ENCODE measurements at places on chromosomes 11 and 22. TPM values are rescaled to one million over a fixed set of nuclear protein-coding genes. Genes with fewer than 3 reads are reported as not detected.
A peak's percentile ranks its signal among the peaks of the same experiment; 100 is the strongest.

GRCh38 chr11:11230087-11230486, 123.0 kb downstream of the CSNK2A3 start:
- DNase-seq, result no peak

- DNase-seq, result no peak
Measured at GRCh38 chr11:20357150-20357549, 6.4 kb upstream of the HTATIP2 start.

GRCh38 chr11:1728931-1729691, 21.3 kb downstream of the IFITM10 start:
- no peak for DNase-seq

GRCh38 chr11:10807493-10808234, 1.1 kb downstream of the EIF4G2 start:
- peak; percentile 85 for DNase-seq

DNA sequence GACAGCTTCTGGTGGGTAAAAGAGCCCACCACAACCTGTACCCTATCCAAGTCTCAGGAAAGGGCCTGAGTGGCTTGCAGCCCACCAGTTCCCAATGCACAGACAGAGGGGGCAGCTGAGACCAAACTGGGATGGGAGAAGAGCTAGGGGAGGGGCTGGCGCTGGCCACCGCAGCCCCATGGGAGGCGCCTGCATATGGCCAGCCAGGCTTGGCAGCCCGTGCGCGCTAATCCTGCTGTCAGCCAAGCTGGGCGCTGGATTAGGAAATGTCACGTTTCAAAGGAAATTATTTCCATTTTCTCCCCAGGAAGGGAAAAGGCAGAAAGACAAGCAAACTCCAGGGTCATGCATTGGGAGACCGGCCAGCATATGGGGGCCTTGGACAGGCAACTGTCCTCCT, 236.8 kb downstream of the BUD13 start:
- peak; percentile 1 for DNase-seq

GRCh38 chr22:42461511-42461910, 29.3 kb upstream of the NFAM1 start:
- DNase-seq, result no peak

GRCh38 chr11:75084883-75085282, 11.8 kb downstream of the OR2AT4 start:
- no peak for DNase-seq

- DNase-seq, result no peak
Measured at GRCh38 chr22:42928969-42929837, 72.1 kb upstream of the ARFGAP3 start.

DNA sequence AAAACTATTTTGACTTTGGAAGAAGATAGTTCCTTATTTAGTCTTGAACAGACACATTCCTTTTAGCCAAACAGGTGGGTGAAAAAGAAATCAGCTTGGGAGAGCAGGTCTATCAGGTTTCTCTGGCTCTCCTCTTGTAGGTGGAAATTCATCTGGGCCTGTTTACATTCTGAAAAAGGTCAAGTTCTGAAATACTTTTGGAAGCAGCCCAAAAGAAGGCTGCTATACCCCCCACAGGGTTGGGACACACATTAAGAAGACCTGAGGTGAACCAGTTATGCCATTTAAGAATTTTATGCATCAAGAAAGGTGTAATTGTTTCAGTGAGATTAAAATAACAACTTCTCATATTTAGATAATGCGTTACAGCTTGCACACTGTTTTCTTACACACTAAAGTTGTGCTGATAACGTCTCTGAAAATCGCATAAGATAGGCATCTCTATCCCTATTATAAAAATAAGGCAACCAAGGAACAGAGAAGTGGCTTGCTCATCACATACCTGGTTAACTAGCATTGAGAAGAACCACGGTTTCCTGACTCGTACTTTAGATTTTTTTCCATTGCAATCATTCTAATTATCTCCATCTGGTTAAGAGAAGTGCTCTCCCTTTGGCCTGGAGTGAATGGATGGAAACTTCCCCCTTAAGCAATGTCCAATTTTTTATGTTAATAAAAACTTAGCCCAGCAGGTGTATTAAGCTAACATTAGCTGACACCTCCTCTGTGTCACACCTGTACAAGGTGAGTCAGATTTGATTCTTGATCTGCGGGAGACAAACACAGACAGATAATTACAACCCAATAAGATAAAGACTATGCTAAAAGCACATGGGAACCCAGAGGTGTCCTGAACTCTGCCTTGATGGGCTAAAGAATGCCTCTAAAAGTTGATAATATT, 60.5 kb upstream of the UCP3 start:
- no peak for DNase-seq

- no peak for DNase-seq
Measured at GRCh38 chr11:8204596-8204995, 35.8 kb upstream of the RIC3 start.

DNA sequence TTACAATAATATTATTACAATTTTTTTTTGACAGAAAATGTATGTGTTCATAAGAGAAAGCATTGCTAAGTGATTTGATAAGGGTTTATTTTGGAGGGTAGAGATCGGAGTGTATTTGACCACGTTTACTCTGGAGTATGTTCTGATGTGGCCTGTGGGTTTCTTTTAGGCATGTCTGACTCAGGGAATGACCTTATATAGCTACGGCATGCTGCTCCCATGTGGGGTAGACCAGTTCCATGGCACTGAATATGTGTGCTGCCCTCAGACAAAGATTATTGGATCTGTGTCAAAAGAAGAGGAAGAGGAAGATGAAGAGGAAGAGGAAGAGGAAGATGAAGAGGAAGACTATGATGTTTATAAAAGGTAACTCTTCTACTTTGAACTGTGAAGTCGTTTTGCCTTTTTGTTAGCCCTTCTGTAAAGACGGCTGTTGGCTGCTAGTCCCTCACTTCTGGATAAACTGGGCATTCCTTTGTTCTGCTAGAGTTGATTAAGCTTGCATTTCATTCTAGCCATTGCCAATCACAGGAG, 38.1 kb upstream of the ST14 start:
- DNase-seq, result no peak

DNA sequence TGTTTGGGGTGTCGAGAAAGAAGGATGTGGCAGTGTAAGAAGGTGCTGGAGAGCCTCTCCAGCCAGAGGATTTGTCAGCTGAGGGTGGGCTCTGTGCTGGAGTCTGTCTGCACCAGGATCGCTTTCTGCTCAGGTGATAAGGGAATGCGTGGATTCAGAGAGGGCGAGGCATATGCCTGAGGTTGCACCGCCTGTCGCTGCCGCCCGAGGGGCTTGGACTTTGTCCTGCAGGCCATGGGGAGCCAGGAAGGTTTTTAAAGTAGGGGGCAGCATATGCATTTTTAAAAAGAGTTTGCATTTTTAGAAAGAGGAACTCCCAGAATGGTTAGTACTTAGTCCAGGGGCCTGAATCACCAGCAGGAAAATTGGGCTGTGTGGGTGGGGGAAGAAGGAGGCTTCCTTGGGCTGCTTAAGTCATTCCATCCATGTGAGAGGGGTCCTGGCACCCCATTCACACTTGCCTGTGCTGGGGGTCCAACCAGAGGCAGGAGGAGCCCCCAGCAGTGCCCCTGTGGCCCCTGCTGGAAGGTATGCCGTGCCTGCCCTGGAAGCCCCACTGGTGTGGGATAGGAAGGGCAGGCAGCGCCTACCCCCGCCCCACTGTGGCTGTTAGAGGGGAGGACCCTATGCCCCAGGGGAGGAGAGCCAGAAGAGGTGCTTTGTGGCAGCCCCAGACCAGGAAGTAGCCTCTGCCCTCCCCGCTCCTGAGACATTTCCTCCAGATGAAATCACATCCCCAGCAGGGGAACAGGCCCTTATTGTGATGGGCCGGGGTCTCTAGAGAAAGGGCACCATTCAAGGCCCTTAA, 35.8 kb upstream of the MYRF start:
- no peak for DNase-seq

DNA sequence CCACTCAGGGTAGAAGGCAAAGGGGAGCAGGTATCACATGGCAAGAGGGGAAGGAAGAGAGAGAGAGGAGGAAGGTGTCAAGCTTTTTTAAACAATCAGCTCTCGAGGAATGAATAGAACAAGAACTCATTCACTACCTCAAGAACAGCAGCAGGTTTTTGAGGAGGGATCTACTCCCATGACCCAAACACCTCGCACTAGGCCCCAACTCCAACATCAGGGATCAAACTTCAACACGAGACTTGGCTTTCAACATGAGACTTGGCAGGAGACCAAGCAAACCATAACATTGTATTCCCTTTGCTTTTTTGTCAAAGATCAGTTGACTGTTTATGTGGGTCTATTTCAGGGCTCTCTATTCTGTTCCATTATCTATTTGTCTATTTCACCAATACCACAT, 26.9 kb upstream of the APOBEC3A start:
- no peak for DNase-seq

- DNase-seq, result no peak
Measured at GRCh38 chr11:66914505-66914904, 43.7 kb downstream of the PC start.

DNA sequence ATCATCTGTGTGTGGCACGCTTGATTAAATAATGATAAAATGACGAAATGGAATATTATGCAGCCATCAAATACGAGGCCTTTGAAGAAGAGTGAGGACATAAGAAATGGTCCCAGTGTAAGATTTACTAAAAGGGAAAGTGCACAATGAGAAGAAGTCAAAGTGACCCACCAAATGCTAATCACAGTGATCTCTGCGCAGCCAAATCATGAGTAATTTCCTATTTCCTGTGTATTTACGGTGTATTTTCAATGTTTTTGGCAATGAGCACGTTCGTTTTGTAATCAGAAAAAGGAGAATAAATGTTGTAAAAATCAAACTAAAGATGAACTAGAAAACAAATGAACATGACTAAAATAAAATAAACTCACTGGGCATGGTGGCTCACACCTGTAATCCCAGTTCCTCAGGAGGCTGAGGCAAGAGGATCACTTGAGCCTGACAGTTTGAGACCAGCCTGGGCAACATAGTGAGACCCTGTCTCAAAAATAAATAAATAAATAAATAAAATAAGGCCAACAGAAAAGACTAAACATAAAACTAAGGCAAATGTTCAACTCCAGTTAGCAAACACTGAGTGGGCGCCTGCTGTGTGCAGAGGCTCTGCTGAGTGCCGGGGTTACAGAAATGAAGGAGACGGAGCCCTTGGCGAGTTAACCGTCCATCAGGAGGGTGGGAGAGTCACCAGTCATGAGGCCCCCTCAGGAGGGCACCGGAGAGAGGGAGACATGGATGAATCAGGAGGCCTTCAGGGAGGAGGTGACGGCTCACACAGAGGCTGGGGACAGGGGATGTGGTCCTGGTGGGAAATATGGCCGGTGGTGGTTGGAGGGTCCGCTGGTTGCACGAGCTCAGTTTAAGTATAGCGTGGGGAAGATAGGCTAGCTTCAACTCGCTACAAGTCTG, 26.0 kb upstream of the CBX7 start:
- no peak for DNase-seq

DNA sequence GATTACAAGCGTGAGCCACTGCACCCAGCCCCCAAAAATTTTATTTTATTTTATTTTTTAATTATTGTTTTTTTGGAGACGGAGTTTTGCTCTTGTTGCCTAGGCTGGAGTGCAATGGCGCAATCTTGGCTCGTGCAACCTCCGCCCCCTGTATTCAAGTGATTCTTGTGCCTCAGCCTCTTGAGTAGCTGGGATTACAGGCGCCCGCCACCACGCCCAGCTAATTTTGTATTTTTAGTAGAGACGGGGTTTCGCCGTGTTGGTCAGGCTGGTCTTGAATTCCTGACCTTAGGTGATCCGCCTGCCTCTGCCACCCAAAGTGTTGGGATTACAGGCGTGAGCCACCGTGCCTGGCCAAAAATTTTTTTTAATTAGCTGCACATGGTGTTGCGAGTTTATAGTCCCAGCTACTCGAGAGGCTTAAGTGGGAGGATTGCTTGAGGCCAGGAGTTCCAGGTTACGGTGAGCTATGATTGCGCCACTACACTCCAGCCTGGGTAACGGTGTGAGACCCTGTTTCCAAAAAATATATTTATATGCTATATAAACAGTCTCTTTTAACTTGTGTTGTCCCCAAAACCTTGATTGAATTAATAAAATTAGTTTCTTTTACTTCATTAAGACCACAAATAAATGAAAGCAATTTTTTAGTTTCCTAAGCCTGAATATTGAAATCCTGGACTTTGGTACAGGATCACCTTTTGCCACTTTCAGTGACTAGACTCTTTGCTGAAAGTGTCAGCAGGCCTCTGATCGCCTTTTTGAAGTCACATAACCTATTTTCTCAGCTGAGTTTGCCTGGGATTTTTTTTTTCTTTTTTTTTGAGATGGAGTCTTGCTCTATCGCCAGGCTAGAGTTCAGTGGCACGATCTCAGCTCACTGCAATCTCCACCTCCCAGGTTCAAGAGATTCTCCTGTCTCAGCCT, 16.2 kb downstream of the ATG13 start:
- DNase-seq, result no peak

GRCh38 chr22:49685686-49686085, 142.0 kb downstream of the BRD1 start:
- DNase-seq, result no peak

- DNase-seq, result peak; percentile 85
Measured at GRCh38 chr11:45333001-45333971, 47.1 kb upstream of the SYT13 start.

DNA sequence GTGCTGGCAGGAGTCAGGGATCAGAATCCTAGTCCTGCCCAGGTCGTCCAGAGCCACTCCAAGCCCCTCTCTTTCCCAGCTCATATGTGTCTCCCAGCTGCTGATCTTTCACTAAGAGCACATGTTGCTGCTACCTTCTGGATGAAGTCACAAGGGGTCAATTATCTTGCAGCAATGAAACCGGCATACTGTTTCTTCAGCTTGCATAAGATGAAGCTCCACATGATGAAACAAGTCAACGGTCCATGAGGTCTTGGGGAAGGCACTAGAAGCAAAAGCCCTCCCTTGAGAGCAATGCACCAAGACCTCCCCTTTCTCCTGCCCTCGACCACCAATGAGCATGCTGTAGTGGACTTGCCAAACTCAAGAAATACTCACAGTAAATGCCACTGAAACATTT, 148.9 kb downstream of the TENM4 start:
- no peak for DNase-seq

GRCh38 chr22:46595545-46595944, 24.6 kb upstream of the GRAMD4 start:
- DNase-seq, result peak; percentile 61

DNA sequence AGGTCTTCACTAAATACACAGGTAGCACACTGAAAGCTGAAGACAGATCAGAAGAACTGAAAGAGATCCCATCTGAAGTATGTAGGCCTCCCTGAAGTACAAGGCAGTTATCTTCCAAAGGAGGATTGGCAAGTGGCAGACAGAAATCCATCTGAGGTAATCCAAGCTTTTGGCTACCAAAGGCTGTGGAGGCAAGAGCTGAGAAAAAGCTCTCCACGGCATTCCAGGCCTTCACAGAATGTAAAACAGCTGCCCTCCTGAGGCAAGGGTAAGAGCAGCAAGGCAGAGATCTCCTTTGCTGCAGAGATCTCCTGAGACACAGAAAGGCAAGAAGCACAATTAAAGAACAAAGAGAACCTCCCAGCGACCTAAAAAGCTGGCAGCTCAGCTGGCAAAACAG, 19.1 kb downstream of the PIK3C2A start:
- no peak for DNase-seq

- no peak for DNase-seq
Measured at GRCh38 chr22:49673048-49673447, 154.6 kb downstream of the BRD1 start.

- no peak for DNase-seq
Measured at GRCh38 chr11:6397636-6398035, 7.4 kb downstream of the SMPD1 start.

- peak; percentile 72 for DNase-seq
Measured at GRCh38 chr11:68328374-68329091, 16.1 kb downstream of the LRP5 start.

PNPLA3 gene
- total RNA-seq, result not detected

IGHMBP2 gene
- total RNA-seq, result 32.2 TPM

LMO2 gene
- 11.3 TPM for total RNA-seq

SLC43A3 gene
- 25.2 TPM for total RNA-seq

SEPTIN3 gene
- 1.1 TPM for total RNA-seq

NFRKB gene
- 20.9 TPM for total RNA-seq

P2RX6 gene
- total RNA-seq, result 1.4 TPM

BDNF gene
- 1.1 TPM for total RNA-seq

Measured in sigmoid colon (tissue), 7 donors.